Stimulated activated CD8-positive, alpha-beta memory T cell treated with anti-CD3 and anti-CD28 coated beads, Interleukin-7, amount 100 ng/mL, for 4 hours (primary cell): ENCODE measurements at places on chromosomes 2 and 18.
A peak's percentile ranks its signal among the peaks of the same experiment; 100 is the strongest.

DNA sequence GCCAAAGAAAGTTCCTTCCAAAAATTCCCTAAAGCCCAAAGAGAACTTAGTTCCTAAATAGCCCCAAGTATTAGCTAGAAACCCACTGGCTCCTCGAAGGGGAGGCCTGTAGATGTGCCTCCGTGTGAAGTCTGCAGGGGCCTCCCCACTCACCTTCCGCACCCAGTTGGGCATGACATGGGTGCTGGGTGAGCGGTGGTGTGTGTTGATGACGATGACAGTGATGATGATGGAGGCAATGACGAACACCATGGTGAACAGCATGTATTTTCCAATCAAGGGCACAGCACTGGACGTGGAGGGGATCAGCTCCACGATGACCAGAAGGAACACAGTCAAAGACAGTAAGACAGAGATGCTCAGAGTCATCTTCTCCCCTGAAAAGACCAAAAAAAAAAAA is 14.5 kb downstream of the CHRNA1 start:
- no peak for DNase-seq

- DNase-seq, result no peak
Observed at GRCh38 chr18:8177330-8178016, 431.8 kb upstream of the RAB12 start.

GRCh38 chr2:32852856-32853255 is 93.9 kb upstream of the LTBP1 start:
- no peak for DNase-seq

DNA sequence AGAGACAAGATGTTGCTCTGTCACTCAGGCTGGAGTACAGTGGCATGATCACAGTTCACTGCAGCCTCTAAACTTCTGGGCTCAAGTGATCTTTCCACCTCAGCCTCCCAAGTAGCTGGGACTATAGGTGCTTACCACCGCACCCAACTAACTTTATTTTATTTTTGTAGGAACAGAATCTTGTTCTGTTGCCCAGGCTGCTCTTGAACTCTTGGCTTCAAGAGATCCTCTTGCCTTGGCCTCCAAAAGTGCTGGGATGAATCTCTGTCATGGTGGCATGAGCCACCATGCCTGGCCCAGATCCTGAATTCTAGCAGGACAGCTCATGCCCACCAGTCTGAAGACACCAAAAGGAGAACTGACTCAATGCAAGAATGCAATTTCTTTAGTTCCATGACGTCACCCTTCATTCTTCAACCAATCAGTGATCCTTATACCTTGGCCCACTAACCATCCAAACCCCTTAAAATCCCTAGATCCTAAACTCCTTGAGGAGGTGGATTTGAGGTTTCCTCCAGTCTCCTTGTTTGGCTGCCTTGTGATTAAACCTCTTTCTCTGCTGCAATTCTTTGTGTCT is 25.6 kb upstream of the CXXC1 start:
- DNase-seq, result no peak

GRCh38 chr2:205017381-205017780 is 472.1 kb downstream of the PARD3B start:
- DNase-seq, result no peak

DNA sequence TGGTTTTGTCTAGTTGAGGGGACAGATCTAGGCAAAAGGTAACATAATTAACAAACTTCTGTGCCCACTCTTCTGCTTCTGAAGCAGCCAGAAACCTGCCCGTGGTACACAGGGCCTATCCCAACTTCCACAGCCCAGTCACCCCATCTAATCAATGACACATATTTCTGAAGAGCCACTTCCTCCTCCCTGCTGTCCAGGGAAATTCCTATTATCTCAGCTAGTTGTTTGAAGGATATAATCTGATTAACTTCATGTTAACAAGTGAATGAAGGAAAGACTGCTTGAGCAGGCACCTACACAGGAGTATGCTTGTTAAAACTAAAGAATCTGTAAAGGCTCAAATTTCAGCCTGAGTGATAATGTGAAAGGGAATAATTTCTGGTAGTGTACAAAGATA is 61.4 kb downstream of the CCDC148 start:
- no peak for DNase-seq

- DNase-seq, result no peak
Observed at GRCh38 chr2:11962707-11963328, 216.4 kb downstream of the LPIN1 start.

GRCh38 chr2:28895189-28895893 is 874 bp downstream of the WDR43 start:
- DNase-seq, result peak; percentile 40

- no peak for DNase-seq
Observed at GRCh38 chr18:35361570-35362321, 15.4 kb downstream of the ZNF396 start.

DNA sequence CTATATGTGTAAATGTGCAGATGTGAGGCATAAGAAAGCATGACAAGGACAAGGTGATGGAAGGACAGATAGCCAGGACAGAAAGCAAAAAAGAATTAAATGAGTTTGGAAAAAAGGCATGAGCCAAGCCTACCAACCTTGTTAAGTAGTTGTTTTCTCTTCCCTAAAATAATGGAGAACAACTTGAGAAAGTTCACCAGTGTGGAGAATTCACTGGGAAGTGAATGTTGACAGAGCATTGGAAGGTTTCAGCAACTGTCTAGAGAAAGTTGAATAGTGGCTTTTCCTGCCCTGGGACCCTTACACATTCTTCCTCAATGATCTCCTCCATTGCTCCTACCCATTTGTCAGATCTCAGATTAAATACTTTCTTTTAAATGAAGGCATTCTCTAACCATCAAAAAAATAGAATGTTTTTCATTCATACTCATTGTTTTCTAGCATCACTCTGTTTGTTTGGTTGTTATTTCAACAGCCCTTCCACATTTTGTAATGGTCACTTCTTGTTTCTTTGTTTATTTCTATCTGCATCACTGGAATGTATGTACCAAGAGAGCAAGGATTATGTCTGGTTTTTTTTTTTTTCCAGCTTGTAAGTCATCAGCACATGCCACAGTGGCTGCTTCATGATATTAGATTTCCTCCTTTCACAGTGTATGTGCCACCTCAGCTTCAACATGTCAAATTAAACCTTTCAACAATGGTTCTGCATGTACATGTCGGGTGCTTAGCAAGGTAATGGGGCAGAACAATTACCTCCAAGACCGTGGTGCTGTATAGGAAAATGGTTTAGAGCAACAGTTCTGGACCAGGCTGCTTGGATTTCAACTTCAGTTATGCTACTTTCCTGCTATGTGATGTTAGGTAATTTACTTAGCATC is 586.0 kb upstream of the VRK2 start:
- DNase-seq, result no peak

- DNase-seq, result no peak
Observed at GRCh38 chr2:239055756-239056493, 208.0 kb downstream of the TWIST2 start.

DNA sequence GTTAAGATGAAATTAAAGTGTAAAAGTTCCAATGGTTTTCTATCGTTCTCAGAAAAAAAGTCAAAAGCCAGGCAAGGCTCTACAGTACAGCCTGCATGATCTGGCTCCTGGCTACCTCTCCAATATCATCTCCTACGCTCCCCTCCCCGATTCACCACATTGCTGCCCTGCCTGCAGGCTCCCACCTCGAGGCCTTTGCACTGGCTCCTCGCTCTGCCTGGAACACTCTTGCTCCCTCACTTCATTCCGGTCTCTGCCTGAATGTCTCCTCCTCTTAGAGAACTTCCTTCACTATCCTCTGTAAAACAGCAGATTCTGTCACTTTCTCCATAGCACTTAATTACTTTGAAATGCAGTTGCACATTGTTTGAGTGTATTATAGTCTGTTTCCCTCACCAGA is 72.5 kb downstream of the KLF7 start:
- DNase-seq, result no peak

- no peak for DNase-seq
Observed at GRCh38 chr2:233819884-233820773, 34.2 kb downstream of the HJURP start.

DNA sequence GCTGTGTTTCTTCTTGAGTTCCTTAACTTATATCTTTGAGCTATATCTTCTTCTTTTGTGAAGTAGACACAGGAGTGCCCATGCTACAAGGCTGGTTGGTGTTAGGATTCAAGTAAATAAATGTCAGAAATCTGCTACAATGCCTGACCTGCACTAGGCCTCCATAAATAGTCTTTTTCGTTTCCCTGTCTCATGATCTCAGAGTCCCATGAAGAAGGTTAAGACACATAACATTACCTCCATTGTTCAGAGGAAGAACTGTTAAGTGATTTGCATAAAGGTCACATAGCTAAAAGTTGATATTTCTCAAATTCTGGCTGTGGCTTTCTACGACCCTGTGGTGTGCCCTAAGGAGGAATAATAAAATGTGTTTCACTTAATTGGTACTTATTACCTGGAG is 228.4 kb downstream of the KCNS3 start:
- DNase-seq, result no peak

- no peak for DNase-seq
Observed at GRCh38 chr2:111995148-111995547, 59.9 kb upstream of the TMEM87B start.

DNA sequence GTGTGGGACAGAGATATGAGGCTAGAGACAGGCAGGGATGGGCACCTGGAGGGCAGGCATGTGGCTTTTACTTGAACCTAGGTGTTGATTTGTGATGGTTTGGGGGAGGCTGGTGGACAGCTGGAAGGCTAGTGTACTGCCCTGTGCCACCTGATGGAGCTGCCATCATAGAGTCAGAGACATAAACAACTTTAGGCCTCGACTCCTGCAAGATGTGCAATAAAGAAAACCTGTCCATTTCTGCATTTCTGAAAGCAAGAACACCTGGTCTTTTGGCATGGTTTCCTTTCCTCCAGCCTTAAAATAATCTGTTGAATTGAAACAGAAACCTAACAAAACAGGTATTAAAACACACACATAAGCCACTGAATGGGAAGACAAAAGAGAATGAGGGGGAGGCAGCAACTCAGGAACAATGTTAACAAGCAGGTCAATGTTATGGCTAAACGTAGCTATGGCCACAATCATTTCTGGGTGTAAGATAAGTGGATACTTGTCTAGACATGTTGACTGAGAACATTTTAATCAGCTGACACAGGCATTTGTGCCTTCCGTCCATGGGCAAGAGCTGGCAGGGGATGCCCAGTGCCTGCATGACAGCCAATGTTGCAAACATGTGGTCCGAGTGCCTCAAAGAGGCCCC is 87.8 kb downstream of the KCTD1 start:
- no peak for DNase-seq

DNA sequence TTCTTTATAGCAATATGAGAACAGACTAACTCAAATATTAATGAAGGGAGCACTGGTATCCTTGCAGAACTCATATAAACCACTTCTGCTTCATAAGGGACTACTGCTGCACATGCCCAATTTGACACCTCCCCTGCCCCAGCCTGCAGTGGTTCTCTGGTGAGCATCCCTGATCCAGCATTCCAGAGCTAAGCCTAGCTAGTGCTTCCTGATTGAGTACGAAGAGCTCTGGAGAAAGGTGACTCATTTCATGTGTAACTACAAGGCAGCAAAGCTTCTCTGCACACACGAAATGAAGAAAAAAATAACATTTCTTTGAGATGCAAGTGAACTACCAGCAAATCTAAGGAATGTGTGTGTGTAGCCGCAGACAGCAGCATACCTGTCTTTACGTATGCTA is 22.8 kb upstream of the ADNP2 start:
- no peak for DNase-seq

DNA sequence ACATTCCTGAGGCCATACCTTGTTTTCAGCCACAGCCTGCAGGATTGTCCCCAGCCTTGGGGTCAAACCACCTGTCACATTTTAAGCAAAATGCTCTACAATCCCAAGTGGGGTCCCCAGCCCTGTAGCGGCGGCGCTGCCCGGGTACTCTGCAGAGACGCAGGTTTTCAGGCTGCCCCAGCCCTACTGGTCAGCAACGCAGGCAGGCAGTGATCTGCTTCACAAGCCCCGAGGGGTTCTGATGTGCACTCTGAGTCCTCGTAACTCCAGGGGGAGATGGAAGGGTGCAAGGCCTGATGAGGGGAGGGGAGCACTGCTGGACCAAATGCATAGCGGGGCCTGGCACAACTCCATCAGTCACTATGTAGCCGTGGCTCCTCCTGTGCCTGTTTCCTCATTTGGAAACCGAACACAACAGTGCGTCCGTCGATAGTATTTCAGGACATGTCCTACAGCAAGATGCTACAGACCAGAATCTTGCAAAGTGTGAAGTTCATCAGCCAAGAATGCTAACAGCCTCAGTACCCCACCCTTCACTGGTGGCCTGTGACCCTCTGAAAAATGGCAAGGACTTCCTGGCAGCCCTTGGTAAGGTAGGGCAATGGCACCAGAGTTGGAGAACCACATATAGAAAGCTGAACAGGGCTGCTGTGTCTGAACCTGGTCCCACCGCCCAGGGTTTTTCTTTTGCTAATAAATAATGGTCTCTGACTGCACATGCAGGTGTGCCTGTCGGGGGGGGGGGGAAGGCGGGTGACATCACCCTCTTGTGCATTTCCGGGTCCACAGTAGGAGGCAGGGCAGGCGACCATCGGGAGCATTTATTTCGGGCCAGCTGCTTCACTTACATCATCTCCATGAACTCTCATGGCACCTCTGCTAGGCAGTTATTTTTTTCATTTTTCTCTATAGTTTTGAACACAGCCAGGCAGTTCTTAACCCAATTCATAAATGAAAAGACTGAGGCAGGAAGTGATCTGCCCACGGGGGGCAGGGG is 50.6 kb upstream of the TFCP2L1 start:
- no peak for DNase-seq

GRCh38 chr2:168180914-168181313 is 66.5 kb downstream of the STK39 start:
- DNase-seq, result no peak

DNA sequence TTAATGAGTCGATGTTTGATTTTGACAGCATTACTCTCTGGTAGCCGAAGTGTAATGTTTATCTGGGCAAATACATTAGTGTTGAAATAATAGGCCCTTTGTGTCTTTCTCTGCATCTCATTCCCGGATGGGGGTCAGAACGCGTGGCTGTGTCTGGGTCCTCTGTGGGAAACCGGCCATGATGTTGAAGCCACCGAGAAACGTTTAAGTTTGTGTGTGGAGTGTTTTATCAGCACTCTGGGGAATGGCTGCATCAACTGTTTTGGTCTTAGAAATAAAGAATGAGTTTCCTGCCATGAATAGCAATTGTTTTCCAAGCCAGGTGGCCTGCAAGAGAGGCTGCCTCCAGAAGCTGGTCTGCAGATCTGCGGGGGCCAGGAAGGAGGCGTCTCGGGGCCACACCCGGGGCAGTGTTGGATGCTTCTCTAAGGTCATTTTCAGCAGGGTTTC is 69.7 kb downstream of the RNF144A start:
- DNase-seq, result no peak

- DNase-seq, result no peak
Observed at GRCh38 chr2:7792031-7792651, 874.9 kb downstream of the RNF144A start.

GRCh38 chr2:105755895-105756294 is 11.2 kb downstream of the NCK2 start:
- DNase-seq, result no peak

DNA sequence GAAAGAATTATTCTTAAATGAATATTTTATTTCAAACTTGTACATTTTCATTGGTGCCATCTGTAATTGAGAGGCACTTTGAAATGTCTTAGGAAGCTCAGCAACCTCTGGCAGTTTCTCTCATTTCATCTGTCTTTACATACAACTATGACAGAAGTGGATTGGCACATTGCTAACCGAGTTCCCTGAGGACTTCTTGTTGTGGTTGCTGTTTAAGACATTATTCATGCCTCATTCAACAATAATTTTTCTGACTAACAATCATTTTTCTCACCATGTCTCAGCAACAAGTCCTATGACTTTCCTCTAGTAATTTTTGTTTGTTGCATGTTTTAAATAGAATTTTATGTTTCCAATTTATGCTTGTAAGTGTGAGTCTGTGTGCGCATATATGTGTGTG is 284.0 kb upstream of the CWC22 start:
- DNase-seq, result no peak

- DNase-seq, result no peak
Observed at GRCh38 chr18:59263661-59264060, 9.6 kb downstream of the RAX start.
